Renal pelvis (tissue), 12 donors: ENCODE measurements at places on chromosomes 5 and 9. TPM values are rescaled to one million over a fixed set of nuclear protein-coding genes. Genes with fewer than 3 reads are reported as not detected.

PROB1 gene
- polyA plus RNA-seq, result 4.2 TPM

S1PR3 gene
- 47.1 TPM for polyA plus RNA-seq

MLANA gene
- 1.6 TPM for polyA plus RNA-seq

ENTPD8 gene
- polyA plus RNA-seq, result 0.61 TPM

MARVELD2 gene
- polyA plus RNA-seq, result 23.8 TPM

LRRC26 gene
- polyA plus RNA-seq, result not detected

LCN15 gene
- 0.21 TPM for polyA plus RNA-seq

CFAP90 gene
- 6.1 TPM for polyA plus RNA-seq

TCF7 gene
- 13.2 TPM for polyA plus RNA-seq

ZBED3 gene
- polyA plus RNA-seq, result 36.6 TPM

UNC5A gene
- polyA plus RNA-seq, result 0.34 TPM

NIM1K gene
- 0.73 TPM for polyA plus RNA-seq

GRCh38 chr5:36957953-36958537 lies 81.5 kb downstream of the NIPBL start:
- DNase-seq, result no peak

DNA sequence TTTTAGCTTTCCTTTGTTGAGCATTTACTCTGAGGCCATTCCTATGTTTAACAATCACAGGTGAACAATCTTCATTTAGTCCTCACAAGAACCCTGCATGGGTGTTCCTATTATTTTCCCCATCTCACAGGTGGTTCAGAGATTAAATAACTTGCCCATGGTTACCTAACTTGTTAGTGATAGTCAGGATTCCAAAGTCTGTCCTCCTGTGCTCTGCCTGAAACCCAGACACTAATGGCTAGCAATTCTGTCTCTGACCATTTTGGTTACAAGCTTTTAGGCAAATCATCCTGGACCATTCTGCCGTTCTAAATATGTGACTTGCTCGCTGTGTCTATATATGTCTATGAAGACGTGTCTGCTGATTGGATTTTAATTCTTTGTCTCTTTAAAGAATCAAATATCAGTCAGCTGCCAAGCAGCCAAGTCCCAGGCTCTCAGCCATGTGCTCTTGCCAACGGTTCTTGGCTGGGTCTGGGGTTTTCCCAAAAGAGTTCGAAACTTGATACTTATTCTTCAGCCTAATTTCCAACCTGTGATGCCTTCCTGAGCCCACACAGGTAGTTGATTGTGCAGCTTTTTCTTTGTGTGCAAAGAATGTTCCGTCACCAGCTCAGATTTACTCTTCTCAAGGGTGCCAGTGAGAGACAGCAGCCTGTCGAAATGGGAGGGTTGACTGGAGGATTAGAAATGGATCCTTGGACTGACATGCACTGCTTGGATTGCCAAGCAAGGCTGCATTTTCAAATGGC lies 121.7 kb downstream of the NREP start:
- no peak for DNase-seq

DNA sequence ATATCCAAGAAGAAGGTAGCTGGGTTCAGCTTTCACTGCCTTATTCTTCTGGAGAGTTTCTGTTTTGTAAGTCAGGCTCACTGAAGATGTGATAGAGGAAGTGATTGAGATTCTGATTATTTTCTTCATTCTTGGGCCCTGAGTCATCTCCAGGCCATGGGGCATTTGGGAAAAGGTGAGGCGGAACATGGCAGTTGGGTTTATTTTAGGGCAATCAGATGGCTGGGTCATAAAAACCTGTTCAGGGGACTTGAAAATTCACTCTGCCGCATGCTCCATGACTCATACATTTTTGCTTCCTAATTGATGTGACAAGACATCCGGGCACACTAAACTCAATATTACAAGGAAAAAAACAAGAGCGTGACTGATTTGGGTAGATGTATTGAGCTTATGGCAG lies 265.7 kb upstream of the KLF4 start:
- DNase-seq, result no peak

- DNase-seq, result no peak
These were observed 45.3 kb downstream of the SLC36A1 start for GRCh38 chr5:151492729-151493128.

GRCh38 chr9:86434039-86434726 lies 80.0 kb upstream of the TUT7 start:
- peak; percentile 74 for DNase-seq

GRCh38 chr5:32110111-32110696 lies 63.9 kb downstream of the GOLPH3 start:
- no peak for DNase-seq

DNA sequence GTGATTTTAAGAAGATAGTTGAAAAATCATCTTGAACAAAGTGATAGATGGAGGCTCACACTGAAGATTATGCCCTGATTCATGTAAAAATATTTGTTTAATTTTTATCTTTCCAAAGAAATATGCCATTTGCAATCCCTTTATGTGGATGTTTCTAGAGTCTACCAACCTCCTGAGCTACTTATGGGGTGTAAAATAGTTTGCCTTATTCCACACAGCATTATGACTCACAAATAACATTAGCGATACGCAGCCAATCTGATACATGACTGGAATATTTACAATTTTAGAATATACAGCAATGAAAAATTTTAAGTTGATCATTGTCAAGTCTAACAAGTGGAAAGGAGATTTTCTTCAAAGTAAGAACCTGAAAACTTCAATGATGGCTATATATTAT lies 327.5 kb downstream of the EDIL3 start:
- no peak for DNase-seq

- no peak for DNase-seq
These were observed 6.3 kb upstream of the GARIN3 start for GRCh38 chr5:157172403-157172802.

- DNase-seq, result no peak
These were observed 1.6 kb upstream of the PCAT7 start for GRCh38 chr9:94553029-94553938.

GRCh38 chr5:112196584-112196983 lies 222.5 kb downstream of the EPB41L4A start:
- DNase-seq, result no peak

DNA sequence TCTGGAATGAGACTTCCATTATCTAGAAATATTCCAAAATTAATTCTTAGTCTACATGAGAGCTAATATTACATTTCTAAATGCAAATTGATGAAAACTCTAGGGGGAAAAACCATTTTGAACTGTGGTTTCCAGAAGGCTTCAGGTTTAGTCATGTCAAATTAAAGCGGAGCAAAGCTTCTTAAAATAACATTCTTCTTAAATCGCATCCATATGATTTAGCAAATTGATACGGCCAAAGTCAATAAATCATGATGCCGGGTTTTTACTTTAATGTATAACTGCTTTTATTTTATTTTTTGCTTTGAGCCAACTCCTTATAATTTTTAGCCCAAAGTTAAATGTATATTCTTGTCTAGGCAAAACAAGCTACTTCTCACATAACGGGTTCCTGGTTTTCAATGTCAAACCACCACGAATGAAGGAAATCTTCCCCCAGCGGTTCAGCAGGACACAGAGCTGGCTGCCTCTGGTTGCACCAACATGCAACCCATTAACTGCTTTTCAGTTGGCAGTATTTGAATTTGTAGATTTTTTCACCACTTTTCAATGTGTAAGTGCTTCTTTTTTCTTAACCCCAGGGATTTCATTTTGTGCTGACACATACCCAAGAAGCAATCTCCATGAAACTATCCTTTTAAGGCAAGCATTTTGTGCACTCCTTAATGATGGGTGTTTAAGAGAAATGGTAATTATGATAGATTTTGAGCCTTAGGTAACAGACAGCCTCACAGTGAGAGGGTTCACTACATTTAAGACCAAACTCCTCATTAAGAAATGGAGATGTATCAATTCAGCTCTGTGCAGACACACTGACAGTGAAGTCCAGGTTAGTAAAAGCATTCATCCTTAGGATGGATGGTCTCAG lies 35.5 kb downstream of the EFNA5 start:
- DNase-seq, result no peak

DNA sequence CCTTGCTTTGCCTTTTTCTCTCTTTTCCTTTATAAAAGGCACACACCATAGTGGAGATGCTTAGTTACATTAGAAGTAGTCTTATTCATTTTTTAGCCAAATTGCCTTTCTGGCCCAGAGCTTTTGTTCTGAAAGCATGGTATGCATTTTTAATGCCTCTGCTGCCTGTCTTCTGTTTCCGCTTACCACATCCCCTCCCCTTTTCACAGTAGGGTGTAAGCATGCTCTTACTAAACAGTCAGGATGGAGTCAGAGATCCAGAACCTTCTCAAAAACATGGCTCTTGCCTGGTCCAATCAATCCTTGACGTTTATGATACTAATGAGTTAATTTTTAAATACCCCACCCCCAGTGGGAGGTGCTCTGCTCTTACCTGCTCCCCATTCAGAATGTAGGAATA lies 22.5 kb downstream of the PPP3R2 start:
- DNase-seq, result no peak

- no peak for DNase-seq
These were observed 32.3 kb upstream of the EQTN start for GRCh38 chr9:27329291-27329690.

GRCh38 chr9:20701060-20701459 lies 17.0 kb downstream of the FOCAD start:
- DNase-seq, result no peak

DNA sequence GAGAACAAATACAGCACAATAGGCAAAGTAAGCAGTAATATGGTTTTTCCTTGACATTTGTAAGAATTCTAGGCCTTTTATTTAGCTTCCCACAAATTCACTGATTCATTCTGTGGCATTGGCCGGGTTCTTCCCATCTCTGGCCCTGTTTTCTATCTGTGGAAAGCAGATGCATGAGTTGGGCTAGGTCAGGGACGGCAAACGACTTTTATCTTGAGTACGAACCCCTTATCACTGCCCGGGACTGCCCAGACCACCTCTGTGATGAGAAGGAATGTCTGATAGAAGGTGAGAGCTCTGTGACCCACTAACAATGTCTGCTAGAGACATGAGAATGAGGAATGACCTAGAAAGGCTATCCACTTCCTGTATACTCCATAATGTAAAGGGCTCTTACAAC lies 35.4 kb upstream of the ADAM19 start:
- no peak for DNase-seq

DNA sequence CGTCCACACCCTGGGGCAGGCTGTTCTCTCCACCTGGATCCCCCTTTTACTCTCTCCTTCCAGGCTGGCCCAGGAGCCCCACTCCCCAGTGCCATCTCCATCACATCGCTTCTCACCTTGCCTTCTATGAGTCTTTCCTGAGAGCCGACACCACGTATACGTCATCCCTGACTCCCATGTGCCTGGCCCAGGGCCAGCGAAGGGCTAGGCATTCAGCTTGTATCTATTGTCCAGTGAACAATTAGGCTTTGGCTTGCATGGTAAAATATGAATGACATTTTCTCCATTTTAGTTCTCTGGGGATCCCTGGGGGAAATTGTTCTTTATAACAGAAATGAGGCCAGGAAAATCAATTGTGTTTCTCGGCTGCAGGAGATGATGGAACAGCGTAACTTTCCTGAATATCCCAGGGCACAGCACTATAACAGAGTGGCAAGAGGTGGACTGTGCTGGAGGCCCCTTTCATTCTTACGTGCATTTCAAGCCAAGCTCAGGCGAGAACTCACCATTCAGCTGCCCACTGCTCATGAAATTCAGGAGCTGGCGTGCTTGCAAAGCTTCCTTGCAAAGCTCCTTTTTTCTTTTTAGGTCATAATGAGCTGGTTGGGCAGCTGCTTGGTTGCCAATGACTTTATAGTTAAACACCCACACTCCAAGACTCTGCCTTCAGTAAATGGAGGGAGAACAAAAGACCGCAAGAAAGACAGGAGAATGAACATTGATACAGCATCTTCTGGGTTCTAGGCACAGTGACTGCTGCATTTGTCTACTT lies 37.7 kb downstream of the NSG2 start:
- DNase-seq, result no peak

- no peak for DNase-seq
These were observed 305.0 kb downstream of the MRPS30 start for GRCh38 chr5:45113726-45114125.

DNA sequence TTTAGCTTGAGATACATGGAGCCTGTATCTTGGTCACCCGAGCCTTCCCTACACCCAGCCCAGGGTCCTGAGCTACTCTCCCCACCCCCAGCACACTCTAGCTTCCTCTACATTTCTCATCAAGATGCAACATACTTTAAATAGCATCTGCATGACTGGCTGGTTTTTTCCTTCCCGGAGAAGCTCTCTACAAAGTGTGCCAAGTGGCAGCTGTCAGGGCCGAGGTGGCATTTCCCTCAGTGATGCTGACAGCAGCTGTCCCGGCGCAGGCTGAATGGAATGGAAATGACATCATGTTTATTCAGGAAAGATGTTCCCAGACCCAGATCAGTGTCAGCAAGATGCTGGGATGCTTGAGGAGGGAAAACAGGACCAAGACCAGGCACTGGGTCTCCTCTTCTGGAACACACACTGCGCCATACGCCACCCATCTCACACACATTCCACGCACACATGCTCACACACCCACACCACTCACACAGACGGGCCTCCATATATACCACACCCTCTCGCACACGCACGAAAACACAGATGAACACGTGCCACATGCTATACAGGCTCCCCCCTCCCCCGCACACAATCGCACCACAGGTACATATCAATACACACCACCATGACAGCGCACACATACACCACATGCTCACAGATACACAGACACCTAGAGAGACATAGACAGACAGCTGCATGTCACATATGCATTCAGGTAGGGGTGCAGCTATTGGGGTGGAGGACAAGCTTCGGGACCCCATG lies 67.8 kb downstream of the LHX2 start:
- DNase-seq, result no peak

GRCh38 chr5:168121138-168121494 lies 170.3 kb upstream of the WWC1 start:
- no peak for DNase-seq

DNA sequence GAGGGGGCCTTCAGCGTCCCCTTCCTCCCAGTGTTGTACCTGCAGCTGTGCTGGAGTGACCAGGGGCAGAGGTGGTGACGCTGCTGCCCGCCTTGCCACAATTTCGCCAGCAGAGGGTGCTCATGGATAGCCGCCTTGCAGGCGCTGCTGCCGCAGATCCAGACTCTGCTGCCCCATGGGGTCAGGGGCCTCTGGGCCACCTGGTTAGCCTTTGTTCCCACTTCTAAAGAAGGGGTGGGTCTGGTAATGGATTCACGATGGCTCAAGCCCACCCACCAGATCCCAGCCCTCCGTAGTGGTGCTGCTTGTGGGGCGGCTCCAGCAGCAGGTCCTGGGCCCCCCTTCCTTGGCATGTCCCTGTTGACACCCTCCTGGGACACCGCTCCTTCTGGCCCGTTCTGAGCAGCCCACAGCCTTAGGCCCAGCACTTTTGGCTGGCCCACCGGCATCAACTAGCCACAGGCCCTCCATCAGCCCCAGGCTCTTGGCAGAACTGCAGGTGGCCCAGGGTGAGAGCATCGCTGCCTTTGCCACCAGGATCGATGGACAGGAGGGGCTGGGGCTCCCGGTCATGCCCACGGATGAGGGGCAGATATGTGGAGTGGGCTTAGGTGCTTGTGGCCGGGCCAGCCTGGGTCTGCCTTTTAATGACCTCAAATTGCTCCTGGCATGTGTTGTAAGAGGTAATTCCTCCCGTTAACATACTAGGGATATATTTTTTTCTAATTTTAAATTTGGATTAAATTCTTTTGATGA lies 57.2 kb downstream of the COL5A1 start:
- no peak for DNase-seq
